ENCODE measurements at places on chromosomes 7 and 10. TPM values are rescaled to one million over a fixed set of nuclear protein-coding genes. Genes with fewer than 3 reads are reported as not detected.

- DNase-seq, result no peak
Observed at GRCh38 chr7:86768394-86768793, 124.7 kb downstream of the GRM3 start.

- peak; percentile 14 for DNase-seq
Observed at GRCh38 chr7:100093054-100093453, 4.3 kb downstream of the COPS6 start.

DNA sequence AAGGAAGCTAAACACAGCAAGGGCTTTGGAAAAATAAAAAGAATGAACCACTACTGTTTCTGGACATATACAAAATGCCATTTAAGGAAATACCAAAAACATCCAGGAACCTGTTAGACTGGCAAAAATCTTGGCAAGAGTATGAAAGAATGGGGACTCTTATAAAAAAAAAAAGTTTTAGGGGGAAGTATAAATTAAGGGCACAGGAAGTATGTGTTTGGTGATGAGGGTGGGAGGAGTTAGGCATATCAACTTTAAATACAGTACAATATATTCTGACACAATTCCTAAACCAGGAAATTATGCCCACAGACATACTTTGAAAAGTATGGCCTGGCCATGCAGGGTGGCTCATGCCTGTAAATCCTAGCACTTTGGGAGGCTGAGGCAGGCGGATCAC lies 74.2 kb downstream of the WAPL start:
- no peak for DNase-seq

CDNF gene
- 0.49 TPM for total RNA-seq

- no peak for DNase-seq
Observed at GRCh38 chr7:95303013-95303905, 21.1 kb downstream of the PON1 start.

GRCh38 chr7:122137251-122138077 lies 6.6 kb downstream of the AASS start:
- DNase-seq, result no peak

SSC4D gene
- total RNA-seq, result 8.5 TPM

DNA sequence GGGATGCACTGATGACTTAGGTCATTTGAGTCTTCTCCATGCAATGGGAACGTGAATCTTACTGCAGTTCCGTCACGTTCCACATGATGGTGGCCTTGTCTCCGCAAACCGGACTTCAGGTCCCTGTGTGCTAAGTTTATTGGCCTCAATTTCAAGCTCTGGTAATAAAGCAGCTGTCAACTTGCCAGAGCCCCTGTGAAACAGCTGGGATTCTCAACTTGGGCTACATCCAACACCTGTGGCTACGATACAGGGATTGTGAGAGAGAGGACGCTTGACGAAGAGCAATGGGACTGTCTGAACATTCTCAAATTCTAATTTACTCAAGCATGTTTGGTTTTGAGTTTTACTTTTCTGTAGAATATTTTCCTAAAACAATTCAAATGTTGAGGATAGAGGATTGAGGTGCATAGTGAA lies 174.2 kb downstream of the PTN start:
- DNase-seq, result peak; percentile 49

DNA sequence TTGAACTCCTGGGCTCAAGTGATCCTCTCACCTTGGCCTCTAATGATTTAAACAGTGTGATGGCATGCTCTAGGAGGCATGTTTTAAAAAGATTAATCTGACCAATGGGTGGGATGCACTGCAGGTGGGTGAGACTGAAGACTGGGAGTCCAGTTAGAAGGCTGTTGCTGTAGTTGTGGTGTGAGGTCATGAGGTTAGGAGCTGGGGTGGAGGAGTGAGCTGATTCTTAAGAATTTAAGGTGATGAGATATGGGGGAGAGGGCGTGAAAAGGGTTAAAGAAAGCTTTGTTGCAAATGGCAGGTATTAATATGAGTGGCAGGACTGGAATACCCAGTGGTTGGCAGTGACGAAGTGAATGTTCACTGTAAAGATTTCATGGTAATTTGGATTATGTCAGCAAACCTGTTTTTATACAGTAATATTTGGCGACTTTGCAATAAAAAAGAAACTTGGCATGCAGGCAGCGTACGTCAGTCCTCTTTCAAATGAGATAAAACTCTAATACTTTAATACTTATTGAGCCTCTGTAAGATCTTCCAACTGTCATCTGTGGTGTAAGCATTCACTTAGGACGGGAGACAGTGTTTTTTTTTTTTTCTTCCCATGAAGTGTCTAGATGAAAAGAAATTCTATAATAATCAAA lies 72.8 kb upstream of the MTPN start:
- DNase-seq, result no peak

DNA sequence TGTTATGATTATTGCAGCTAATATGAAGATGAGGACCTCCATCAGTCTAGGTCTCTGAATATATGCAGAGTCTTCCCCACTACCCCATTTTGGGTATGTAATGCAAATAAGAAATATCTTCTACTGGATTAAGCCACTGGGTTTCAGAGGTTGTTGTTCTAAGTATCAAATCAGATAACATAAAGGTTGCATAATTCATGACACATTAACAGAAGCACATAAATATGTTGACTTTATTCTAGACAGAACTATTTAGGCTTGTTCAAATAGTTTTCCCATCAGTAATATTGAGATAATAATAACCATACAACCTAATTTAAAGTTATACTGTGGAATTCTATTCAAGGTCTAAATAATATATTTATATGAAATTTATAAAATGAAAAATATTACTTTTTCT lies 157.1 kb downstream of the ETV1 start:
- DNase-seq, result no peak

DNA sequence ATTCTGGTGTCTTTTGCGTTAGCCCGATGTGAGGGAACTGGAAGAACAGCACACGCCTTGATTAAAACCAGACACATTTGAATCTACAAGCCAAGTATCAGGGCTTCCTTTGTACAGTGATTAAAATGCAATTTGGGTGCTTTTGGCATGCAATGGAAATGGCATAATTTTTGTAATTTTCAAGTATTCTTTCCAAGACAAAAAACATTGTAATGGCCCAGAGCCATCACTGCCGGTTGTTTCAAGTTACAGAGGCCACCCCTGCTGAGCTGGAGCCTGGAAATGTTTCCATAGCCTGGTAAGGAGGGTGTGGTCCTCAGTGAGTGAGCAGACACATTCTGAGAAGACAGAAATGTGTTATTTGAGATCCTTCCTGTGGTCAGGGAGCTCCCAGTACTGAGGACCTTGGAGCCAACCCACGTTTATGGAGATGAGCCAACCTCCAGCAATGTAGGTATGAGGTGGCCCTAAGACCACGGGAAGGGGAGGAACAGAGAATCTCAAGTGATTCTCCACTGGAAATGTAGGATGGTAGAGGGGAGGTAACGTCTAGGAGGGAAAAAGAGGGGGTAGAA lies 20.9 kb downstream of the TEX36 start:
- DNase-seq, result no peak

GRCh38 chr7:80611779-80612178 lies 26.7 kb upstream of the CD36 start:
- DNase-seq, result peak; percentile 81

FBXL15 gene
- total RNA-seq, result 29.9 TPM

DNA sequence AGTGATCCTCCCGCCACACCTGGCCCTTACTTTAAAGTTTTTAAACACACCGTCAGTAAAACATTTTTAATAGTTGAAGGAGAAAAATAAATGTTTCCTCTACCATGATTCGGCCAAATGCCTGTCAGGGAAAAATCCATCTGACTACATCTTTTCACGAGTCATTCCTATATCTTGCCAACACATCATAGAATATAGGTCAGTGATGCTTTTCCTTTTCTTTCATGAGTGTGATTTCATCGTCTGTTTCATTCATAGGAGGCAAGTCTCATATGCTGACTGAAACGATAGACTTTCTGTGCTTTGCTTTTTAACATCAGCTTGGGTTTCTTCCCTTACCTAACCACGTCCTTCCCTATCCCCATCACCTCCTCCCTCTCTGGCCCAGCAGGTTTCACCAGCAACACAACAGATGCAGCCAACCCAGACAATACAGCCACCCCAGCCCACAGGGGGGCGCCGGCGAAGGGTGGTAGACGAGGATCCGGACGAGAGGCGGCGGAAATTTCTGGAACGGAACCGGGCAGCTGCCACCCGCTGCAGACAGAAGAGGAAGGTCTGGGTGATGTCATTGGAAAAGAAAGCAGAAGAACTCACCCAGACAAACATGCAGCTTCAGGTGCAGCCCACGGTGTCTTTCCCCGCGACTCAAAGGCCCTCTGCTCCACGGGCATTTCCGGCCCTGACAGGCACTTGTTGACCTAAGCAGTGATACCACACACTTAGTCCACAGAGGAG lies 149.2 kb downstream of the TRIL start:
- DNase-seq, result no peak

GRCh38 chr10:80185578-80186299 lies 19.6 kb downstream of the ANXA11 start:
- no peak for DNase-seq

VWA2 gene
- not detected for total RNA-seq

- DNase-seq, result no peak
Observed at GRCh38 chr10:38159004-38159403, 64.9 kb downstream of the ZNF37A start.

COL1A2 gene
- 14.3 TPM for total RNA-seq

METTL27 gene
- not detected for total RNA-seq

- no peak for DNase-seq
Observed at GRCh38 chr10:14399641-14400040, 68.9 kb upstream of the FRMD4A start.

SLC13A1 gene
- not detected for total RNA-seq

All from G401 (cell line).